ENCODE measurements at places on chromosomes 13 and 19.
A peak's percentile ranks its signal among the peaks of the same experiment; 100 is the strongest.

DNA sequence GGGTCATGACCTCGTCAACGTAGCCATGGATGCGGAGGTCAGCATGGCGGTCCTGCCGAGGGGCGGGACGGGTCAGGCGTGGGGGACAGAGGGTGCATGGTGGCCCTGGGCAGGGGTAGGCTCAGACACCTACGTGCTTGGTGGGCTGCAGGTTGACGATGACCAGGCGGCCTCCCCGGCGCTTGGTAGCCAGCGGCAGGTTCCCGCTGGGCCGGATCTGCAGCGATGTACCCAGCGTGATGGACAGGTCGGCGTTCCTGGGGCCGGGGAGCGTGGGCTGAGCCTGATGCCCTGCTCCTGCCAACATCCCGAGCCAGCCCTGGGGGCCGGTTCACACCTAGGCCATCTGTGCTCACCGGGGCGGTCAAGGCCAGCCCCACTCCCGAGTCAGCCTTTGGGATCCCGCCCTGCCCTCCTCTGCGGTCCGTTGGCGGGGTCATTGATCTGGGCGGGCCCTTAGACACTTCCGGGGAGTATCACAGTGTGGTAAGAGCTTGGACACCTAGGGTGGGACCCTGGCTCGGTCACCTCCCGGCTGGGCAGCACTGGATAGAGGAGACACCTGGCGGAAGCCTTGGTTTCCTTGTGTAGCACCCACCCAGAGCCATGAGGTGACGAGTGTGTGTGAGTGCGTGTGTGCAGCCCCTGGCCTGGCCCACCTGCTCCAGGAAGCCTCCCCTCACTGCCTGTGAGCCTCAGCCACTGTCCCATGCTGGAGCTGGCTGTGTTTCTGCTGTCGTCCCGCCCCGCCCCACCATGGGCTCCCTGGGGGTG, 7.3 kb downstream of the SIRT6 start:
- no peak for DNase-seq

DNA sequence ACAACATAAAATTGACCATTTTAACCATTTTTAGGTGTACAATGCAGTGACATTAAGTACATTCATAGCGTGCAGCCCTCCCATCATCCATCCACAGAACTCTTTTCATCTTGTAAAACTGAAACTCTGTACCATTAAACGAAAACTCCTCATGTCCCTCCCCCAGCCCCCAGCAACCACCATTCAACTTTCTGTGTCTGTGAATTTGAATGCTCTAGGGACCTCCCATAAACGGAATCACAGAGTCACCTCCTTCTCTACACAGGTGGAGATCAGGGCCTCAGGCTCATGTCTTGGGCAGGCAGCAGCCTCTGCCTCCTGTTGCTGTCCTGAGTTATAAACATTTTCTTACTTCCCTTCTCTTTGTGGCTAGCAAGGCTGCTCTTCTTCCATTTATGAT, 7.3 kb upstream of the CCNE1 start:
- no peak for DNase-seq

DNA sequence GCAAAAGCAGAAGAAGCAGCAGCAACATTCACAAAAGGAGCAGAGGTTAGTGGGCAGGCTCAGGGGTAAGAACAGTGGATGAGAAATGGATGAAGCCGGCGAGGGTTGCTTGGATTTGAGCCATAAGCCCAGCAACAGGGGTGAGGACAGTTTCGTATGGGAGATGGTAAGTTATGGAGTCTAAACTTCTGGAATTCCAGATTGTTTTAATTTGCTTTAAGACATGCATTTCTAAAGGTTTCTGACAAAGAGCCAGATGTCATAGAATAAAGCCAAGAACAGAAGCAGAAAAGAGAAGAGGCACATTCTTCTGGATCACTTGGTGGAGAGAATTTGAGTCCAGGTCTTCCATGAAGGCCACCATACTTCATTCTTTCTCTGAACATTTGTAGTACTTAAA, 76.6 kb downstream of the TNFSF11 start:
- no peak for DNase-seq

- no peak for DNase-seq
Measured at GRCh38 chr13:94330552-94331071, 148.9 kb downstream of the DCT start.

- peak; percentile 14 for DNase-seq
Measured at GRCh38 chr13:40508127-40508526, 158.3 kb downstream of the FOXO1 start.

All from AG08396 (cell line).